ENCODE measurements at places on chromosomes 3 and 15.

- DNase-seq = no peak
Observed at GRCh38 chr15:101248274-101248673, 3.6 kb downstream of the CHSY1 start.

DNA sequence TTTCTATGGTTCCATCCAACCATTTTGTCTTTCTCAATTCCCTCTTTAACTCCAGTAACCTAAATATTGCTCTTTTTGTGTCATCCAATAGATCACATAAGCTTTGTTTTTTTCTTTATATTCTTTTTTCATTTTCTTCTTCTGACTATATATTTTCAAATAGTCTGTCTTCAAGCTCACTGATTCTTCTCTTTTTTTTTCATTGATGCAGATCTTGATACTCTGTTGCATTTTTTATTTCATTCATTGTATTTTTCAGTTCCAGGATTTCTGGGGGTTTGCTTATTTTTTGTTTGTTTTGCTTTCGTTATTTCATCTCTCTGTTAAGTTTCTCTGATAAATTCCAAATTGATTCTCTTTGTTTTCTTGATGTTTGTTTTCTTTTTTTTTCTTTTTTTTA, 36.2 kb downstream of the CLDN1 start:
- DNase-seq = no peak

DNA sequence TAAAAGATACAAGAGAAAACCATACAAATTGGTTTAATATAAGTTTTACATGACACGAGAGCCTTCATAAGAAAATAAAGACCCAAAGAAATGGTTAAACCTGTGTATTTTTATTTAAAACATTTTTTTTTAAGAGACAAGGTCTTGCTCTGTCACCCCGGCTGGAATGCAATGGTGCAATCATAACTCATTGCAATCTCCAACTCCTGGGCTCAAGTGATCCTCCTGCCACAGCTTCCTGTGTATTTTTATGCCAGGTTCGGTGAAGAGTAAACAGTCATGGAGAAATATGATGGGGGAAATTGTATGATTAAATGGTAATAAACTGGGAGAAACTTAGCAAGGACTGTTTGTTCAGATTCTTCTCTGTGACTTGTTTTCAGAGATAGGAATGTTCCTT, 441.0 kb downstream of the TUSC7 start:
- DNase-seq = no peak

DNA sequence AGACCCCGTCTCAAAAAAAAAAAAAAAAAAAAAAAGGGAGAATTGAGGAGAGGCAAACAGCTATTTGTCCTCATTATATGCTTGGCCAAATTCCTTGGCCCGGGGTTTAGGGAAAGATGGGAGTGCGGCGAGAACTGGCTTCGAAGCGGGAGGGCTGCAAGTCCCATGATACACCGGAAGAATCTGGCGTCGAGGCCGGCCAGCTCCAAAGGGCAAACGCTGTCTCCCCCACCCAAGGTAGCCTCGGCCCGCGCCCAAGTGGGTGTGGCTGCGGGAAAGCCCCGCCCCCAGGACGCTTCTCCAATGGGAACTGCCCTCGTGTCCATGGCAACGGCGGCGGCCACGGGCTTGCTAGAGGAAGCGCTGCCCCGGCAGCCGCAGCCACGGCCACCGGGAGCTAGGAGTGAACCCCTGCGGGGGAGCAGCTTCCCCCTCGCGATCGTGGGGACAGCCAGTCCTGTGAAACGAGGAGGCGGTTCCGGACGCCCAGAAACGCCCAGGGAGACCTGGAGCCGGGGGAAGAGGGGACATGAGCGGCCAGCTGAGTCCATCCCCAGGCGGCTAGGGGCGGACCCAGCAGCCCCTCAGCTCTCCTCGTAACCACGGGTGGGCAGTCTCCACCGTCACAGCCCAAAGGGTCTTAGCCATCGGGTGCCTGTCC, at the start of gene TTLL13:
TSS of gene TTLL13 (plus strand) at position 354 of the 661 bp plus-strand sequence. CDS start 1,075 bp downstream, outside the sequence.
- peak; percentile 85 for DNase-seq

GRCh38 chr15:55715355-55716076, 27.4 kb downstream of the PRTG start:
- DNase-seq = no peak

DNA sequence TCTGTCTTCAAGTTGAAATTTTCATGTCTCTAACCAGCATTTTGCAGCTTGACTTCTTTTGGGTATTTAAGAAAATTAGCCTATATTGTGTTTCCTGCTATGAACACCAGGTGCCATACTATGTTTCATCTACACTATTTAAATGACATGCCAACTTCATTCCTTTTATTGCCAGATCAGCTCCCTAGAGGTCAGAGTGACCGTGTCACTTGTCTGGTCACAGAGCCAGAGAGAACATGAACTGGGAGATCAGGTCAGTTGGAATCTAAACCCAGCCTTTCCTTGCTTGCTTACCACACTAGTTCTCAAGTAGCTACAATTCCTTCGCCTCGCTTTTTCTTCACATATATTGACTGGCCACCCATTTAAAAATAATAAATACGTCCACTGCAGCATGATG, 87.6 kb downstream of the THBS1 start:
- DNase-seq = no peak

DNA sequence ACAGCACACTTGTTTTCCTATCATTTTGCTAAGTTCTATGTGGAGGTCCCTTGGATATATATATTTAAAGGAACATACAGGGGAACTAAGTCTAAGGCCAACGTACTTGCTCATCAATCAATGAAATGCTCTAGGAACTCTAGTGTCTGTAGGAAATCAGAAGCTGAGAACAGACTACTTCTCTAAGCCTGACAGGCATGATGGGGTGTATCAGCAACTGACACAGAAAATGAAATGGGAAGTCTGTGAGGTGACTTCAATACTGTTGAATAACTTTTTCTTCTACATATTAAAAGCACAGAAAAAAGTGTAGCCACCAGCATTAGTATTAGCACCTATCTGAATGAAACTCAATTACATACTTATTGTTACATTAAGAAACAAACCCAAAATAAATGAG, 56.9 kb upstream of the CSPG5 start:
- no peak for DNase-seq

GRCh38 chr3:57864853-57865252, 108.7 kb downstream of the SLMAP start:
- no peak for DNase-seq

DNA sequence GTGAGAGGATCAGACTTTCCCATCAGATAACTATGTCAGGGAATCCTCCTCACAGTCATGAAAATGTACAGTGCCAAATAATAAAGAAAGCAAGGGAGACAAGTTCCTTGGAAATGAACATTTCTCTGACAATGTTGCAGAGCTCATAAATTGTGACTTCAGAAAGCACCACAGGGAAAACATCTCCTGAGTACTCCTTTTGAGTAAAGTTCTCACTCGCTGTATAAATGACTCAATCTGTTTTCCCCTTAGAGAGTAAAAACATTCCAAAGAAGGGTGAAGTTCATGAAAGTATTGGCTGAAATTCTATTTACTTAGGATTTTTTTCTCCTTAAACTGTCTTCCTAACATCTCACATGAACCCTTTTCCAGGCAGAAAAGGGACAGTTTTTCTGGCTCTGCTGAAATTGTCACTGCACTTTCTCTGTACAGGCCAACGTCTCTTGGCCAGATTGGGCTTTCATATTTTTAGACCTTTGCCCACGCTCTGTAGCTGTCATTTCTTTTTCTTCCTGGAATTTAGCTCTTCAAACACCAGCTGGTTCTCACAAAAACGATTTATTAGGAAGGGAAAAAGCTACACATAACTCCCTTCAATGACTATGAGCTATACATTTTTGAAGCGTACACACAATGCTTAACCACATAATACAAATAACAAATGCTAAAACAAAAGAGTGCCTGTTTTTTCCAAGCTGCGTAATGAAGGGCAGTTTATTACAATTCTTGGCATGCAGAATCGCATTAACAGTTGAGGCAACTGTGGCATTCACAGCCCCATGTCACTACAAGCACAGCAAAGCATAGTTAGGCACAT, 216.1 kb downstream of the ATP8B4 start:
- no peak for DNase-seq

- no peak for DNase-seq
Observed at GRCh38 chr3:152261329-152261728, 7.4 kb upstream of the MBNL1 start.

- no peak for DNase-seq
Observed at GRCh38 chr3:179168918-179169317, 20.8 kb downstream of the PIK3CA start.

- DNase-seq = no peak
Observed at GRCh38 chr3:176349706-176350105, 847.6 kb downstream of the TBL1XR1 start.

DNA sequence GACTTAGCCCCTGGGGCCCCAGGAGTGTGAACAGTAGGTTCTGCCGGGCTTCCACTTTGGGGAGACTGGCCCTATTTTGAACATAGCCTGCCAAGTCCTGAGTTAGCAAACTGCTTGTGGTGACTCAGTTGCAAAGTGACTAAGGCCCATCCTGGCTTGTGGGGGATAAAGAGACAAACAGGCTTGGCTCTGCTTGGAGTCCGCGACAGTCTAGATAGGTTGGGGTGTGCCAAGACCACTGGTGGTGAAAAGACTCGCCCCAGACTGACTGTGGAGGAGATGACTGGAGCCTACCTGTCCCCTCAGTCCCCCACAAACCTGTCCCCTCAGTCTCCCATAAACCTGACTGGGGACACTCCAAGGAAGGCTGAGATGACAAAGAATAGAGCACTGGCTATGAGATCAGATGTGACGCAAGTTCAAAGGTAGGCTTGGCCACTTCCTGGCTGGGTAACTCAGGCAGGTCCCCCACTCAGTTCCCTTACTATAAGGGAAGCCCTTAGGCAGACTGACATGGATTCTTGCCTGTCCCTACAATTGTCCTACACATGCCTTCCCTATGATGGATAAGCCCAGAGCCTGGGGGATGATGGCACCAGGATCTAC, 4.3 kb downstream of the DNASE1L3 start:
- no peak for DNase-seq

DNA sequence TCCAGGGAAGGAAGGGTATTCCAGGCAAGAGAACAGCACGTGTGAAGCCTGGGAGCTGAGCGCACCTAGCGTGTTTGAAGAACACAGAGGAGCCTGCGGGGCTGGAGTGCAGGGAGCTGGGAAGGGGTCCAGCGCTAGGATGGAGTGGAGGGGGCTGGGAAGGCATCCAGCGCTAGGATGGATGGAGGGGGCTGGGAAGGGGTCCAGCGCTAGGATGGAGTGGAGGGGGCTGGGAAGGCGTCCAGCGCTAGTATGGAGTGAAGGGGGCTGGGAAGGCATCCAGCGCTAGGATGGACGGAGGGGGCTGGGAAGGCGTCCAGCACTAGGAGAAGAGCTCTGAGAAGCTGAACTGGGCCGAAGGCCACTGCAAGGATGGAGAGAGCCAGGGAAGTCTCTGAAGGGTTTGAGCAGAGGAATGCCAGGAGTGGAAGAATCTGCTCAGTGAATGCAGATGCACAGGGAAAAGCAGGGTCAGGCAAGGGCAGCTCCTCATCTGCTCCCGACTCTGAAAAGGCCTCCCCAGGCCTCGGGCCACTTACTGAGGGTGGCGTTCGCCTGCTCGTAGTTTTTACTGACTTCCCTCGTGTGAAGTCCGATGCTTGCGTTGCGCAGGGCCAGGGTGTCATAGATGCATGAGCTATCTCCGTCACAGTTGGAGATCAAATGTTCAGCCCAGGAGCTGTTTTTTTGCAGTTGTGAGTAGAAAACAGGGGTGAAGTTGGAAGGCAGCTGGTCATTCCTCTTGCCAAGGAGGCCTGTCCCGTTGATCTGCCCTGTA, 39.8 kb downstream of the MUC20 start:
- DNase-seq = no peak

DNA sequence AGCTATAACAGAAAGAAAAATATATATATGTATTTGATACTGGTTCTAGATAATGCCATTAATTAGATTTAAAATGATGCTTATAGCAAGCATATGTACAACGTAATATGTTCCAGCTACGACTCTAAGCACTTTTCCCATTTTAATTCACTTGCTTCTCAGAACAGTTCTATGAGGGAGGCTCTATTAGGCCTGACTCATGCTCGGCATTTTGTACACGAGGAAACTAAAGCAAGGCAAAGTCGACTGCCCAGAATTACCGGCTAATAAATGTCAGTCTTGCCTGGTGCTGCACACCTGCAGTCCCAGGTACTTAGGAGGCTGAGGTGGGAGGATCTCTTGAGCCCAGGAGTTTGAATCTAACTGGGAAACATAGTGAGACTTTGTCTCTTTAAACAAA, 106.0 kb downstream of the PTPRG start:
- no peak for DNase-seq

GRCh38 chr3:42829083-42829627, 19.9 kb downstream of the ACKR2 start:
- DNase-seq = no peak

DNA sequence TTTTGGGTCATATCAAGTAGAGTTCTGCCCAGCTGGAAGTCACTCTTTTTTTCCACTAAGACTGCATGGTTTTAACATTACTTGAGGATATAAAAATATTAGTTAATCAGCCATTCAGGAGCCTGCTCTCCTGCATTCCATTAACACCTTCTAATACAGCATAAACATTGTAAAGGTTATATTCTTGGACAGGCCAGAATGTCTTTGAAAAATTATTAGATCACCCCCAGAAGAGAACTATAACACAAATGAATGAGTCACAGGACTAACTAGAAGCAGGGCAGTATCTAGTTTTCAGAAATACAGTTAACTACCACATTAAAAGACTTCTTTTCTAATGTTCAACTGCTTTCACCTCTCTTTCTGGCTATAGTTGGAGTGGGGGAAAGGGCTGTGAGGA, 80.9 kb downstream of the THBS1 start:
- DNase-seq = no peak

DNA sequence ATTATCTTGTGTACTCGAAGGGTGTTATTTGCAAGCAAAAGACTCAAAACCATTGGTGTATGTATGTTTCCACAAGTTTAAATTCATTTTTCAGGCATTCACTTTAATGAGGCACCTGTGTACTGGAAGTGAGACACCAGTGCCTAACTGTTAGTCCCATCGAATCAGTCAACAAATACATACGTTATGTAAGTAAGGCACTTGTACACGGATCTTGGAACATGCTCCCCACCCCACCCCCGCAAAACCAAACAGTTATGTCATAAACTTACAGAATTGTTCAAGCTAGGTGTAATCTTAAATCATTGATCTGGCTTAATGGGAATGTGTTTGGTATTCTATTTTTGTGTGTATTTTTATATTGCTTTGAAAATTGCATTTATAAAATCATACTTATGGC, 17.1 kb downstream of the LRRC28 start:
- DNase-seq = no peak

Data from NCI-H226 (cell line).